ENCODE measurements at places on chromosomes 1 and 21. TPM values are rescaled to one million over a fixed set of nuclear protein-coding genes. Genes with fewer than 3 reads are reported as not detected.

DNA sequence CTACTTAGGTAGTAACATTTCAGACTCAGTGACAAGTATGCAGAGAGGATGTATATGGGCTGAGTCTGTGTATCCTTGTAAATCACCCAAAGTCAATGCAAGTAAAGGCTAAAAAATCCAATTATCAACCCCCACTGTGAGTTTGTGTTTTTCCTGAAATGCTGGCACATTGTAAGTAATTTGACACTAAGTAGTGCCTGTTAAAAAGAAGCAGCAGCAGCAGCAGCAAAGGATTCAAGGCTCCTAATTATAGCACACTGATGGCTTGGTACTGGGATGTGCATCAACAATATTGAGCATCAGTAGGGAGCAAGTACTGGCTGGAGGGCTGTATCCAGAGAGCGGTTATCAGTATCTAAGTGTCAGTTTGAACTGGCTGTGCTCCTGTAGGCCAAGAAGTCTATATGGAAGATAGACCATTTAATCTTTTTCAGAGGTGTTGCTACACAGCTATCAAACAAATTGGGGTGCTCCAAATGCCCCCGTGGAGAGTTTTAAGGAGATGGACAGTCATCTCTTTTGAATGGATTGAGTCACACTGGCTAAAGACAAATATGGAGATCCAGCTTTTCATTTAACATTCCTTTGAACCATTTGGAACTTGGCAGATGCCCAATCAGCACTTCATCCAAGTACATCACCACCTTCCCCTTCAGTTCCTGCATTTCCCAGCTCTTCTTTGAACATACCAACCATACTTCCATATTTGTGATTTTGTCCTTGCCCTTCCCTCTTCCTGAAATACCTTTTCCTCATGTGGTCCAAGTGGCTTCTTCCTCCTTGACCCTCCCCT, 241.2 kb upstream of the ST6GALNAC5 start:
- no peak for DNase-seq

GRCh38 chr1:228174482-228175315, 9.1 kb downstream of the IBA57 start:
- no peak for DNase-seq

- no peak for DNase-seq
Observed at GRCh38 chr1:199701726-199702125, 325.8 kb upstream of the NR5A2 start.

DNA sequence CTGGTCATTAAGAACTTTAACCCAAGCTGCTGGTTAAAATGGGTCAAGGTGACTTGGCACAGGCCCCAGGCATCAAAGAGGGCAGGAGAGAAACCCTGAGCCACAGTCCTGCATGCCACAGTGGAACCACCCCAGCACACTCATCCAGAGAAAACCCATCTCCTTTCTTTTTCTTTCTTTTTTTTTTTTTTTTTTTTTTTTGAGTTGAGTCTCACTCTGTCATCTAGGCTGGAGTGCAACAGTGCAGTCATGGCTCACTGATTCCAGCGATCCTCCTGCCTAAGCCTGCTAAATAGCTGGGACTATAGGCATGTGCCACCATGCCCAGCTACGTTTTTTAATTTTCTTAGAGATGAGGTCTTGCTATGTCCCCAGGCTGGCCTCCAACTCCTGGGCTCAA, 109.2 kb upstream of the RAB4A start:
- no peak for DNase-seq

- DNase-seq, result no peak
Observed at GRCh38 chr21:44399955-44400790, 46.8 kb downstream of the TRPM2 start.

DNA sequence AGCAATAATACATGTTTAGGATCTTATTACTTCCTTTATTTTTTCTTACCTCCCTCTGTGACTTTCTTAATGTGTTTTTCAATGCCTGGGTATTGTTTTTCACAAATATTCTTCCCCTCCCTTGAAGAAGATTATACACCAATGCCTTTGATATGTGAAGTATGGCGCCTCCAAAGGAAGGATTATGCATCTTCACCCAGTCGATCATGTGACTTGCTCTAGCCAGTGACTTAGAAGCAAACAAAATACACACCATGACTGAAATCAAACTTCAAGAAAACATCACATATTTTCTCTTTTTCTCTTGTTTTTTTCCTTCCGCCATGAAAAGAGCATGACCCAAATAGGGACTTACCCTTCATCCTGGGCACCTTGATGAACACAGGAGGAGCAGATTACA, 297.1 kb downstream of the NCAM2 start:
- DNase-seq, result no peak

DNA sequence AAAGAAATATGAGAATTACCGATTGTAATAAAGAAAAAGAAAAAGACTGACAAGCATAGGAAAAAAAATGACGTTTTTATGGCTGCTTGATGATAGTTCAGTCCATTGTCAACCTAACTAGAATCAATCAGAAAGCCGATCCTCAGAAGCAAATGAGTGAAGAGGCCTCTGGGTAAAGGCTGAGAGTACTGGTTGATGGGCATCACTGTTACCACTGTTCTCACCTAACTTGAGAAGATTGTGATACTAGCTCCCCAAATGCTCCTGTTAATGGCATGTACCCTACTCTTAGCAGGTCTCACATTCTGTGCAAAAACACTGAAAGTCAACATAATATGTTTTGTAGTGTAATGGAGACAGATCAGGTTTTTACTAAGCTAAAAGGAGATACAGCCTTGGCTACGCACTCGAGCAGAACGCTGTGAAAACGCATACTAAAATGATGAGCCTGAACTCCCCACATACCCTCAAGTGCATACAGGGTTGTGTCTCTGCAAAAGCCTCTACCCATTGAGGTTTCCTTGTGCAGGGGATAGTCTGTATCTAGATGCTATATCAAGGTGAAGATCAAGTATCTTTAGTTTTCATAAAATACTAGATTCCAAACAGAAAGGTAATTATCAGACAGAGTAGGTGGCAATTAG, 554.6 kb downstream of the SMYD3 start:
- no peak for DNase-seq

HCRTR1 gene
- not detected for total RNA-seq

SDF4 gene
- total RNA-seq, result 116 TPM

ATP1A1 gene
- total RNA-seq, result 30.8 TPM
